Activated T-helper 17 cell treated with anti-CD3 and anti-CD28 coated beads, Interleukin-2, amount 50 U/mL, for 72 hours (primary cell): ENCODE measurements at places on chromosomes 16 and 17. TPM values are rescaled to one million over a fixed set of nuclear protein-coding genes. Genes with fewer than 3 reads are reported as not detected.

DNA sequence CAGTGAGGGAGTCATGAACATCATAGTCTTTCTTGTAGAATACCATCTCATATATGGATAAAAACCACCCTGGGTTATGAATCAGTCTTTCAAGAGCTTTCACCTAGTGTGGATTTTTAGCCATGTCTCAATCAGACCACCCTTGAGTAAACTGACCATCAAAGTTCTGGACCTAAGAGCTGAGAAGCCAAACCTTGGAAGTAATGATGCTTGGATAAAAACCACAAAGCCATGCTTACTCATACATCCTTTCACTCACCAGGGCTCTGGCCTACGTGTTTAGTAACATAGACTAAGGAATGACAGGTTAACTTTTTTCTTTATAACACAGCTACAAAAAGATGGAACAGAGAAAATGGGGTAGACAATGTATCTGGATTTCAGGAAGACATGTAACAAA lies 167.2 kb downstream of the STX8 start:
- no peak for ATAC-seq

DNA sequence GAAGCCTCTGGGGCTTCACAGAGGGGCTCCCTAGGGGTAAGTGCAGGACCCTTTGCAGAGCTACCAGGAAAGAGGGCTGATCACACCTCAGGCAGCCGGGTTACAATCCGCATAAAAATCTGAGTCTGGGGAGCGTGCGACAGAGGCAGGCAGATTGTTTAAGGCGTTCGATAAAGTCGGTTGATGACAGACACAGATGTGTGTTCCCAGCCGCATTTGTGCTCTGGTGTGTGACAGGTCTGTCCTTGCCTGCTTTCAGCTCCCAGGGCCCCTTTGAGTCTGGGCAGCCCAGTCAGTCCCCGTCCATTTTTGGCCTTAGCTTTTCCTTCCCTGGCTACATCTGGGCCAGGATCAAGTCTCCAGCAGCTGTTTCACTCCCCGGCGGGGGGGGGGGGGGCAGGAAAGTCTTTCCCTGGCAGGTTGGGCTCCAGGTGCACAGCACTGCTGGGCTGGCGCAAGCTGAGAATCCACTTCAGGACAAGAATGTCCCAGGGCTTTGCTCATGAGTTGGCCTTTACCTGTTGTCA lies 1.3 kb upstream of the ZACN start:
- ATAC-seq = no peak

The IL34 gene
- not detected for total RNA-seq

DNA sequence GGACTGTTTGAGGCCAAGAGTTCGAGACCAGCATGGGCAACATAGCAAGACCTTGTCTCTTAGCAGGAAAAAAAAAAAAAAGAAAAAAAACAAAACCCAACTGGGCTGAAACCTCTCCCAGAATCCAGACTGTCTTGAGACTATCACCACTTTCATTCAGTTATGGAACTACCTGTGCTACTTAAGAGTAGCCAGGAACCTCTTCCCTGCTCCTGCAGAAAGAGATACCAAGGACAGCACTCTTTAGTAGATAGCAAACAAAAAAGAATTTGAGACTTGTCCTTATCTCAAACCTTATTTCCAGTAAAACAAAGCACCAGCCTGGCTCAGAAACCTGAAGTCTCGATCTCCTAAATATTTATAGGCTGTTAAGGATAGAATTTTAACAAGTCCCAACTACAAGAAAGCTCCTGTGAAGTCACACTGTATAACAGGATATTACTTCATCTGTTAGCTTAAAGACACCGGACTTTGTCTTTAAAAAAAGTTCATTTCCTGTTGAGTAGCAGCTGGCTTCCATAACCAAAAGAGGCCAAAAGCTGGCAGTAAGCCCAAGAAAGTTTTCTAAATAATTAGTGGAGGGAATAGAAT lies 5.1 kb downstream of the CDR2 start:
- ATAC-seq = no peak

- no peak for ATAC-seq
Measured at GRCh38 chr16:89880477-89881367, 7.3 kb downstream of the TCF25 start.

The UQCRC2 gene
- 322 TPM for total RNA-seq

The RAB11FIP4 gene
- total RNA-seq = 21.7 TPM

DNA sequence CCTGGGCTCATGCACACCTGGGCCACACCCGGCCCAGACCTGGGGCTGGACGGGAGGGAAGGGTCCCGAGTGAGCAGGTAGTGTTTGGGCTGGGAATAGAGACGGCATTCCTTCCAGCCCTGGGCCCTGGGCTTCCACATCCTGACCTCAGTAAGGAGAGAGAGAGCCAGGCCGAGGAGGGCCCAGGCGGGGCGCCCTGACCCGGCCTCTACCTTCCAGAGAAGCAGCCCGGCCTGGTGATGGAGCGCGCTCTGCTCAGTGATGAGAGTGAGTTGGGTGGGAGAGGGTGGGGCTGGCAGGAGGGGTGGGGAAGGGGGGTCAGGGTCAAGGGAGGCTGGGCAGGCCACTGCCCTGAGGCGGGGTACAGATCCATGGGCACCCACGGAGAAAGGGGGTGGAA lies 13.6 kb upstream of the MYO15B start:
- ATAC-seq = no peak

DNA sequence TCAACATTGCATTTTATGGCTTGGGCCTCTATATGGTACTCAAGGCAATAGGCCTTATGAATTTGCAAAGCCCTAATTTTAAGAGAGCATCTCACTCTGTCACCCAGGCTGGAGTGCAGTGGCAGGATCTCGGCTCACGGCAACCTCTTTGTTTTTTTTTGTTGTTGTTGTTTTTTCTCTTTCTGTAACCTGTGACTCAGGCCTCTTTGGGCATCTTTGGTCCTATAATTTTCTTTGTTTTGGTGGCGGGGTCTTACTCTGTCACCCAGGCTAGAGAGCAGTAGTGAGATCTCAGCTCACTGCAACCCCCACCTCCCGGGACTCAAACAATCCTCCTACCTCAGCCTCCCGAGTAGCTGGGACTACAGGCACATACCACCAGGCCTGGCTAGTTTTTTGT lies 21.8 kb upstream of the HERPUD1 start:
- peak; percentile 8 for ATAC-seq

GRCh38 chr17:19728084-19728495 lies 11.7 kb upstream of the SLC47A2 start:
- ATAC-seq = no peak

DNA sequence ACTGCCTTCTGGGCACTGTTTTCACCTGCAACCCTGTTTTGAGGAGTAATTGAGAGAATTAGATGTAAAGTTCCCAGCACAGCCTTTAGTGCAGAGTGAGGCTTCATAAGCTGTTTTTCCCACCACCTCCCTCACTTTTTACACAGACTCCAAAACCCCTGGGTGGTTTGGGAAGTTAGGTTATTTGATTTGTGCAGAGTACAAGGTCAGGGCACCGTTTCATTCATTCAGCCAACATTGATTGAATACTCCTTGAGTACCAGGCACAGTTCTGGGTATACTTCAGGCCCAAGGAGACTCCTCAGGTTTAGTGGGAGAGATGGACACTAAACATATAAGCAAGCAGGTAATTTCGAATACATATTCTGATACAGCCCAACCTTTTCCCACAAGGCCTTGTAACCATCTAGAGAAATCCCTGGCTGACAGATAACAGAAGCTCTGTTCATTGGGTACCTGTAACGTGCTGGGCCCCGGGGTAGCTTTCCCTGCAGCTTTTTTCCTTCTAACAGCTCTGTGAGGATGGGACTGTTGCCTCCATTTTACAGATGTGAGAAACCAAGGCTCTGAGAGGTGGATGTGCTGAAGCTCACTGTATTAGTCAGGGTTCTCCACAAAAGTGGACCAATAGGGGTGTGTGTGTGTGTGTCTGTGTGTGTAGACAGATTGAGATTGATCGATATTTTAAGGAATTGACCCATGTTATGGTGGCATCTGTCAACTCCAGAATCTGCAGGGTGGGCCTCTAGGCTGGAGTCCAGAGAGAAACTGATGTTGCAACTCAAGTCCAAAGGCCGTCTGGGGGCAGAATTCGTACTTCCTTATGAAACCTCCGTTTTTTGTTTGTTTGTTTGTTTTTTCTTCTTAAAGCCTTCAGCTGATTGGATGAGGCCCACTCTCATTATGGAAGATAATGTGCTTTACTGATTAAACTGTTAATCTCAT lies 234.7 kb downstream of the SNX29 start:
- no peak for ATAC-seq

- ATAC-seq = no peak
Measured at GRCh38 chr16:77896415-77897128, 108.2 kb downstream of the VAT1L start.

The FOXN1 gene
- total RNA-seq = not detected

The ODF4 gene
- not detected for total RNA-seq

- ATAC-seq = no peak
Measured at GRCh38 chr16:9976601-9977000, 205.6 kb downstream of the GRIN2A start.

The TPSD1 gene
- not detected for total RNA-seq

- ATAC-seq = peak; percentile 25
Measured at GRCh38 chr17:6639586-6640535, 650 bp downstream of the KIAA0753 start.

- ATAC-seq = no peak
Measured at GRCh38 chr16:3974751-3975150, 94.2 kb upstream of the CREBBP start.

GRCh38 chr17:72903522-72903921 lies 189.0 kb downstream of the SLC39A11 start:
- no peak for ATAC-seq

The COL1A1 gene
- 0.37 TPM for total RNA-seq

- no peak for ATAC-seq
Measured at GRCh38 chr17:38914741-38915638, 10.4 kb upstream of the LASP1NB start.

The SNX20 gene
- 53.9 TPM for total RNA-seq

The EVPLL gene
- not detected for total RNA-seq

GRCh38 chr16:68972720-68973119 lies 129.4 kb downstream of the TANGO6 start:
- ATAC-seq = no peak

DNA sequence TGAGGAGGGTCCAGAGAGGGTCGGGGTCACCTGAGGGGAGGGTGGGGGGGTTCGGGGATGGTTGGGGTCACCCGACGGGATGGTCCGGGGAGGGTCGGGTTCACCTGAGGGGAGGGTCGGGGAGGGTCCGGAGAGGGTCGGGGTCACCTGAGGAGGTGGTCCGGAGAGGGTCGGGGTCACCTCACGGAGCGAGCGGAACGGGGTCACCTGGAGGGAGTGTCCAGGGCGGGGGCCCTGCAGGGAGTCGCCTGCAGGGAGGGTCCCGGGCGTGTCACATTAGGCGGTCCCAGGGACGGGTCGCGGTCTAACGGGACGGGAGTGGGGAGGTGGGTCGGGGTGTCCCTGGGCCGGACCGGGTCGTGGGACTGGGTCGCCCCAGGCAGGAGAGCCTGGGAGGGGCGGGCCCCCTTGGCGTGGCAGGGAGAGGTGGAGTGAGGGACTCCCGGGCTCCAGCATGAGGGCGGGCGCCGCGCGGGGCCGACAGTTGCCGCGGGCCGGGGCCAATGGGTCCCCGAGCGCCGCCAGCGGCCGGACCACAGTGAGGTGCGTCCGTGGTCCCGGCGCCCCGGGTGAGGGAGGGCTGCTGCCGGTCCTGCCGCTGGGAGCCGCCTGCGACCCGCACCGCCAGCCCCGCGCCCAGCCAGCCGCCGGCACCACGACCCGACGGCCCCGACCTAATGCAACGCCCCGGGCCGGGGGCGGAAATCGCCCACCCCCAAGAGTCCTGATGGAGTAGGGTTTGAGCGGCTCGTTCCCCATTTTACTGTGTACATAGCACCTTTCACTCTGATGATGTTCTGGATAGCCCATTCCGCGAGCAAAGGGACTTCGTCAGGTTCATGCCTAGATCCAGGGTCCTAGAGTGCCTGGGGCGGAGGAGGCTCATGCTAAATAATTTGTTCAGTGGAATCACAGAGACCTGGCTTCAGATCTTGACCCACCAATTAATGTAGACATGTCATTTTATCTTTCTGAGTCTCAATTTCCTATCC lies 1.2 kb upstream of the ABCA3 start:
- ATAC-seq = no peak

DNA sequence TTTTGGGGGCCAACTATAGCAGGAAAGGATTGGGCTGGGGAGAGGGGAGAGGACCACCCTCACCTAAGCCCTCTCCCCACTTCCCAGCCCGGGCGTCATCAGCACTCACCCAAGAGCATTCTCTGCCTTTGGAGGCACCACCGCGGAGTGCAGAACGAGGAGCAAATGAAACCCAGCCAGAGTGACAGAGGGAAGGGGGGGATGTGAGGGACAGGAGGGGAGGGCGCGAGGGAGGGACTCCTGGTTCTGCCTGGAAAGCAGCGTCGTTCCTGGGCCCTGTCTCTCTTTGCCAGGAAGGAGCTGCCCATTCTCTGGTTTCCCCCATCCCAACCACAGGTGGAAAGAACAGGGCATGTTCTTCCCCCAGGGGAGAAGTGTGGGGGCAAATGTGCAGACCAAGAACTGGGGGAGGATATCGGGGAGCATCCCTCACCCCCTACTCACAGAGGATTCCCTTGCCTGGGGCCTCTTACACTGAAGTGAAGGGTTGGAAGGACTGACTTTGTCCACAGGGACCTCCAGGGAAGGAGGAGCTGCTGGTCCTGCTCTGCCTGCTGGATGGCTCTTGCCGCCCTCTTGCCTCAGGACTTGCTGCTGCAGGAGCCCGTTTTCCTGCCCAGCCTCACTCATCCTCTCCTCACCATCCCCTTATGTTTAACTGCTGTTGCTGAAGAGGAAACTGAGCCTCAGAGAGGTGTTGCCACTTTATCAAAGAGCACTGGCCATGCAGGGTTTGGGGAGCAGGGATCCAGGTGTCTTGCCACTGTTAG lies 3.5 kb upstream of the C17orf113 start:
- ATAC-seq = no peak

The NACA2 gene
- not detected for total RNA-seq

DNA sequence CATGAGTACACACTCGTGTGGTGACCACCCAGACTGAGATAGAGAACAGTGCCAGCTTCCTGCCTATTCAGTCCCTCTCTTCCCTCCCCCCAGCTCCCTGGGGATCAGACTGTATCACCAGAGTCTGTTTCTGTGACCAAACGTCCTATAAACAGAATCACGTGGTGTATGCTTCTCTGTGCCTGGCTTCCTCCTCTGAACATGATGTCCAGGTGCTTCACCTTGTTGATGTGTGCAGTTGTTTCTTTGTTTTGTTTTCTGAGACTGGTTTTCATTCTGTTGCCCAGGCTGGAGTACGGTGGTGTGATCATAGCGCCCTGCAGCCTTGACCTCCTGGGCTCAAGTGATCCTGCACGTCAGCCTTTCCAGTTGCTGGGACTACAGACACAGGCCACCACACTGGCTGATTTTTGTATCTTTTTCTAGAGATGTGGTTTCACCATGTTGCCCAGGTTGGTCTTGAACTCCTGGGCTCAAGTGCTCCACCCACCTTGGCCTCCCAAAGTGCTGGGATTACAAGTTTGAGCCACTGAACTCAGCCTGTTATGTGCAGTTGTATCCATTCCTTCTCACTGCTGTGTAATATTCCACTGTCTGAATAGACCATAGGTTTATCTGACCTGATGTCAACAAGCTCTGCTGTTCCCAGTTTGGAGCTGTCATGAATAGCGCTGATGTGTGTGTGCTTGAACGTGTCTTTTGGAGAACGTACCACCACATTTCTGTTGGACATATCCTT lies 28.9 kb upstream of the PRM1 start:
- no peak for ATAC-seq
